ENCODE measurements at places on chromosomes 4 and X.

DNA sequence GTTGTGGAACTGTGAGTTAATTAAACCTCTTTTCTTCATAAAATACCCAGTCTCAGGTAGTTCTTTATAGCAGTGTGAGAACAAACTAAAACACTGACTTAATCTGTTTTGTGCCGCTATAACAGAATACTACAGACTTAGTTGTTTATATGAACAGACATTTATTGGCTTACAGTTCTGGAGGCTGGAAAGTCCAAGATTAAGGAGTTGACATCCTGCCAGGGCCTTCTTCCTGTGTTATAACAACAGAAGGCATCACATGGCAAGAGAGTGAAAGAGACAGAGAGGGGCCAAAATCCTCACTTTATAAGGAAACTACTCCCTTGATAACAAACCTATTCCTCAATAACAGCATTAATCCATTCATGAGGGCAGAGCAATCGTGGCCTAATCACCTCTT is 42.5 kb upstream of the KCNIP4 start:
- DNase-seq: no peak

DNA sequence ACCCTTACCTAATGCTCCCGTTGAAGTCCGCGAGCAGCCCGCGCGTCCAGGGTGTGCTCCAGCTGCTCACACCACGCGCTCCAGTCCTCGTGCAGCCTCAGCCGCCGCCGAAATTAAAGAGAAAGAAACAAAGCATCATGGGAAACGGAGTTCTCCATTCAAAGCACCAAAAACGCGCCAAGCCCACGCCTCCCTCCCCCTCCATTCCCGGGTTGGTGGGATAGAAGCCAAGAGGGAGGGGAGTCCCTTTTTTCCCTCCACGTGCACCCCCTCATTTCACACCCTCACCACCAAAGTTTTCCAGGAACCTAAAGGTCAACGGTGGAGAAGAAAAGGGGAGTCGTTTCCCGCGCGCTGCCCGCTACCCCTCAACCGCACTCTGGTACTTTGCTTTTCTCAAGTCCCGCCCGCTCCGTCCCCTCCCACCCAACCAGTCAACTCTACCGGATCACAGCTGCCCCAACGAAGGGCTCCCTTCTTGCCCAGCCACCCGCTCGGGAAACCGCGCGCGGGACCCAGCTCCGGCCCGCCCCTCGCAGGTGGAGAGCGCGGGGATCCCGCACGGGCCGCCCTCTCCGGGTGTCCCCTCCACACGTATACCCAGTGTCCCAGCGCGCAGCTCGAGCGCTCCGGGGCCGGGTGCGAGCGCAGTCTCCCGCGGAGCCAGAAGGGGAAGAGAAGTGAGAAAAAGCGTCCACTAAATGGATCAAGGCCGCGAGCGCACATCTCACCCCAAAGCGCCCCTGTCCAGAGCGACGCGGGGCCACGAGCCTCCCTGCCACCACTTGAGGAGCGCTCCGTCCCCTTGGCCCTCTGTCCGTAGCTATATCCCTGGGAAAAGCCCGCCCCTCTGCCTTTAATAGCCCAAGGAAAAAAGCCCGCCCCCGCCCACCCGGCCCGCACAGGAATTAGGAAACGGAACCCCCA is 65.1 kb upstream of the CCDC160 start:
- DNase-seq: peak; percentile 33

DNA sequence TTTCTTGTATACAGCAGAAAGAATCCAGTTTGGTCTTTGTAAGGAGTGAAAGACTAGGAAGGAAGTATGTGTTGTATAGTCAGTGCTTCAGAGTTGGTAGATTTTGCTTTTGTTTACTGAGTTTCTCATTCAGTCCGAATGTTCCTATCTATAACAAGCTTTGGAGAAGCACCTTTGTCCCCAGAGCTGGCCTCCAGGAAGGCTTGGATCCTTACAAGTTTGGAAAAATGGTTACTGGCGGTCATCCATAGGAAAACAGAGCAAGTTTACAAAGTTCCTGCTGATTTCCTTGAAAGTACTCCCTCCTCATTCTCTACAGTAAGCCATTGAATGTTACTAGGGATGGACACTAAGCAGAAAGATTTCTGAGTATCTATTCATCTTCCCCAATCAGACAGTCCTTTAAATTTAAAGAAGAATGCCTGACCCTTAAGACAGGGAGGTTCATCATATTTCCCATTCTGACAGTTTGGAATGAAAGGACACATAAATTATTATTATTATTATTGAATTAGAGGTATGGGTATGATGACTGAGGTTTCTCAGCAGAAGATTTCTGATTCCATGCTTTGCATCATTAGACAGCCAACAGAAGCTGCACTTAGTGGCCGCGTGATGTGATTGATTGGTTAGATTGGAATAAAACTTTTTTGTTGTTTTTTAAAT is 35.8 kb downstream of the FAT4 start:
- no peak for DNase-seq

DNA sequence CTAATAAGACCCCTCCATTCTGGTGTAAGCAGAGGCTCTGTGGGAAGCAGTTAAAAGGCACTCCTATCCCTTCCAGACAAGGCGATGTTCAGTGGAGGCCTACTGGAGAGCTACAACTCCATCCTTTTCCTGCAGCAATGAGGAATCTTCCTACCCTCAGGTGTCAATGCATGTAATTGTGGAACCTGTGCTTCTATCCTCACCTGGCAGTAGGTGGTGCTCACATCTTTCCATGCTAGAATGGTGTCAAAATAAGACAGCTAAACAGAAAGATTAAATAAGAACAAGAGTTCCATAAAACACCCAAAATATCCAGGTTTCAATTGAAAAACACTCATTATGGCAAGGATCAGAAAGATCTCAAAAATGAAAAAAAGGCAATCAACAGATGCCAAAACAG is 224.6 kb downstream of the IL15 start:
- DNase-seq: no peak

DNA sequence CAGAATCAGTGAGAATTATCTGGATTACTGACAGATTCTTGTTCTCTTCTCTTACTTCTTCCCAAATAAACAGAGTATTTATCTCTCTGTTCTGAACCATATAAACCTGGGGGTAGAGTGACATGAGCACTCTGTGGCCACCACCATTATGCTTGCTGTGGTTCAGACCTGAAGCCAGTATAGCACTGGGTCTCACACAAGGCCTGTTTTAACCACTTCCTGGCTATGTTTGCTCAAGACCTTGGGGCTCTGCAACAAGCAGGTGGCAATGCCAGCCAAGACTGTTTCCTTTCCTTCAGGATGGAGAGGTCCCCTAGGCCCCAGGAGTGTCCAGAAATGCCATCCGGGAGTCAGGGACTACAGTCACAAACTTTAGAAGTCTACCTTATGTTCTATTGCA is 21.7 kb upstream of the HEPH start:
- no peak for DNase-seq

DNA sequence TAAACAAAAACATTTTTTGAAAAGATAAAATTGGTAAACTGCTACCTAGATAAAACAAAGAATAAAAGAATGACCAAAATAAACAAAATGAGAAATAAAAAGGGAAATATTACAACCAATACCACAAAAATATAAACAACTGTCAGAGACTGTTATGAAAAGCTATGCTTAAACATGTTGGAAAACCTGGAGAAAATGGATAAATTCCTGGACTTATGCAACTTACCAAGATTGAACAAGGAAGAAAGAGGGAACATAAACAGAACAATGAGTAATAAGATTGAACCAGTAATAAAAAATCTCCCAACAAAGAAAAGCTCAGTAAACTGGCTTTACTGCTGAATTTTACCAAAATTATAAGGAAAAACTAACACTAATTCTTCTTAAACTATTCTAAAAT is 518.7 kb downstream of the GRXCR1 start:
- DNase-seq: no peak

- DNase-seq: no peak
Measured at GRCh38 chr4:151728006-151728405, 32.8 kb downstream of the GATB start.

- DNase-seq: peak; percentile 60
Measured at GRCh38 chr4:55184600-55185523, 59.5 kb upstream of the KDR start.

GRCh38 chr4:158724637-158725036 is 1.4 kb upstream of the PPID start:
- no peak for DNase-seq

DNA sequence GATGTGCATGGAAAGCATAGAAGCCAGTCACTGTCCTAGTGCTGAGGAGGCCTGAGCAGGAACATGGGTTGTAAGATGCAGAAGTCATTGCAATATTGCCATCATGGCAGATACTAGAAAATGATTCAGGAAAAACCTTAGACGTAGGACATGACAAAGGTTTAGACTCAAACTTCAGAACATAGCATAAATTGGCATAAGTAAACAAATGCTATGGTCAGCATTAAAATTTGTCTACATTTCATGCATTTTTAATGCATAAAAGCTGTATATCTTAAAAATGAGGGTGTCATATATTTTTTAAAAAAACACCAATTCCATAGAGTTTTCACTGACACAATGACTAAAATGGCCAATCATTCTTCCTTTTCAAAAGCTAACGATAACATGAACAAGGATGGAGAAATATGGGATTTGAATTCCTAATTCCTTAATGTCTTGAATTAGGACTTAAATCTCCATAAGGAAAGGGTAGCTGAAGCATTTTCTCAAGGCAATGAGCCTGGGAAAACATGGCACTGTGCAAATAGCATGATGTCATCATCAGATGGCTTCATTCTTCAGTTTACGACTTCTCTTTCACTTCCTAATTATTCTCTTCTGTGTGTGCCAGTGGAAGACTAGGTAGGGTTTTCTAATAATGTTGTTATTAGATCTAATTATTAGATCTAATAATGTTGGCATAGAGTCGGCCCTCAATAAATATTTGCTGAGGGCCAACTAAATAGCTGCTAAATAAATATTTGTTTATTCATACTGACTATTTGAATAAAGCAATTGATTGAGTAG is 125.1 kb upstream of the FRG1 start:
- no peak for DNase-seq

- DNase-seq: no peak
Measured at GRCh38 chrX:65644621-65645289, 22.7 kb upstream of the MSN start.

DNA sequence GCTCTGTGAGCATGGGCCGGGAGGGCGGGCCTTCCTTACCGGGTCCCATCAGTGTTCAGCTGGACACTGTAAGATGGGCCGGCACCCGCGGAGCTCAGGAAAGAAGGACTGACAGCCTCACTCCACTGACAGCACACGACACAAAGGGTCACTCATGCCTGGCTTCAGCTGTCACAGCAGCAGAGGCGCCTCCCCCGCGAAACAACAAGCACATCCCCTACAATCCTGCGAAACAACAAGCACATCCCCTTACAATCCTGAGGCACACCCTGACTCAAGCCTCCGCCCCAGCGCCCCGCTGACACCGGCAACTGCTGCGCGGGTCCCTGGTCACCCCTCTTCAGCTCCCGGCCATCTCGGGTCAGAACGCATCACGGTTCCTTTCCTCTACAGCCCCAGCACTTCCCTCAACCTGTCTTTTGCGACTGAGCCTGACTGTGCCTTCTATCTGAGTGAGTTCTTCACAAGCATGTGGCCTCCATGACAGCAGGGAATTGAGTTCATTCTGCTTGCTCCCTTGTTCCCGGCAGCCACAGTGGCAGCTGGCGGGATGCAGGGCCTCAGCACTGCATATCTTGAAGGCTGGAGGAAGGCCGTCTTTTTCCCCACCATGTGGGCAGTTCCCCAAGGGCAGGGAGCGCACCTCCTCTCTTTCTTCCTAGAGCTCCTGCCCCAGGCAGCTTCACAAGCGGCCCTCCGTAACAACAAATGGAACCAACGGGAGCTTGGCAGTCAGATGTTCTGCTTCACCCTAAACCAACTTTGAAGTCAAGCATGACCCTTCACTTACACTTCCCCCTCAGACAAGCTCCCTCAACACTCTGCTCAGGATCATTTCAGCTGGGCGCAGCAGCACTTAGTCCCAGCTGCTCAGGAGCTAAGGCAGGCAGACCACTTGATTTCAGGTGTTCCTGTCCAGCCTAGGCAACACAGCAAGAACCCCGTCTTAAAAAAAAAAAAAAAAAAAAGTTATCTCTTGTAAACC is 39.6 kb downstream of the SCD5 start:
- DNase-seq: no peak

GRCh38 chrX:112687189-112687691 is 7.5 kb upstream of the LHFPL1 start:
- DNase-seq: no peak

DNA sequence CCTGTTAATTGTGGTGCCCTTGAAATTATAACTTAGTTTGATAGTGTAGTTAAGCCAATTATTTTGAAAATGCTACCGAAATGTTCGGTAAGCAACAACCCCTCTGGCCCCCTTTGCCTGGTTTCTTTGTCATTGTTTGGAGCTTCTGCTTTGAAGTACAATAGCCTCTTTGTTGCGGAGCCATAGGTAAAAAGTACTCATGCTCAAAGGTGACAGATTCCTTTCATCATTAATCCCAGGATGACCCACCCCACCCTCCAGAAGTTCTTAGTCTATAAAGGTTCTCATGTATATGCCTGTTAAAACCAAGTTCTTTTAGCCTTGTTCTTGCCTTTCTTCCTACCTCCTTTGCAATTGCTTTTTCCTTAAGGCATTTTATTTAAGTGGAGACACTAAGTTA is 42.4 kb upstream of the SMARCAD1 start:
- no peak for DNase-seq

- DNase-seq: no peak
Measured at GRCh38 chrX:23752740-23753415, 9.8 kb upstream of the ACOT9 start.

DNA sequence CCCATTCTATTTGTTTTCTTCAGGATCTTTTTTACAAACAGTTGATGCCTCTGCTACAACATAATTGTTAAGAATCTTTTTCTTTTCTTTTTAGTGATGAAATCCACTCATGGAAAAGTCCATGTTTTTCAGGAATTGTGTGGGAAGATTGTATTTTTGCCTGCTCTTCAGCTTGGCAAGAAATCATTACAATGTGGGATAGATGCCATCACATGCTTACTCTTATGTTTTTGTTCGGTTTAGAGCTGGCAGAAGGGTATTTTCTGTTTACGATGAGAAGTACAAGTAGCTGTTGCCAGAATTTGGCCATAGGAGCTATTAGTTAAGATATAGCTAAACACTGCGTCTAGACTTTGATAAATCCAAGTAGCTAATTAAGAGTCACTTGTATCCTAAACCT is 2585.3 kb downstream of the ARAP2 start:
- no peak for DNase-seq

- no peak for DNase-seq
Measured at GRCh38 chr4:165834116-165834515, 38.9 kb upstream of the TLL1 start.

All from WTC11 (cell line).